ENCODE measurements at places on chromosomes 13 and 19.

GRCh38 chr19:8174706-8175105 lies 25.3 kb upstream of the FBN3 start:
- DNase-seq, result no peak

GRCh38 chr13:86051134-86052103 lies 252.2 kb upstream of the SLITRK6 start:
- no peak for DNase-seq

GRCh38 chr19:15544283-15544682 lies 36.0 kb downstream of the CYP4F22 start:
- no peak for DNase-seq

DNA sequence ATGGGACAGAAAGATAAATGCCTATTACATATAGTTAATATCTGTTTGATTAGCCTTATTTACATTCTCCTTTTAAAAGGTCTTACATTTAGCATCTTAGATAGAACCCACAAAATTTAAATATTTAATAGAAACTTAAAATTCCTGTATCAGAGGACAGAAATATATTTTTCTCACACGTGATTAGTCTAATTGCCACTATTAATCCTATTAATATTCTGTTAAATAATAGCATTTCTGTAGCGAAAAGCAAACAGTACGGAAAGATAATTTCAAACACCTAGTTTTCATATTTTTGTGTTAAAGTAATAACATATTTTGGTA lies 380 bp upstream of the ZNF30 start:
- DNase-seq, result no peak

- DNase-seq, result no peak
Measured at GRCh38 chr19:28960586-28960985, 252.4 kb downstream of the UQCRFS1 start.

GRCh38 chr13:112996671-112997091 lies 27.7 kb downstream of the MCF2L start:
- no peak for DNase-seq

DNA sequence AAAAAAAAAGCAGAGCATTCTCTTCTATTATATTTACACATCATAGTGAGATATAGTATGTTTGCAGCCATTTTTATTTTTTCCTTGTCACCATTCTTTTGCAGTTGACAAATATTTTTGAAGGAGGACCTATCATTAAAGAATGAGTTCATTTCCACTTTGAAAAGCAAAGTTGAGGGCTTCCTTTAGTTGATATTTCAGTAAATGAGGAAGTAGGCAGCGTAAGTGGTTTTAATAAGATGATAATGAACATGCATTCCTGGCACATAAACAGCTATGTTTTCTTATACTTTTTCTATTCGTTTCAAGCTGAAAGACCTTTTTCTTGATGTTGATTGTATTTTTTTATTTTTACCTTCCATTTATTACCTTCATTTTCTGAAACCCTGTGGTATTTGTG lies 66.2 kb downstream of the ZMYM2 start:
- no peak for DNase-seq

DNA sequence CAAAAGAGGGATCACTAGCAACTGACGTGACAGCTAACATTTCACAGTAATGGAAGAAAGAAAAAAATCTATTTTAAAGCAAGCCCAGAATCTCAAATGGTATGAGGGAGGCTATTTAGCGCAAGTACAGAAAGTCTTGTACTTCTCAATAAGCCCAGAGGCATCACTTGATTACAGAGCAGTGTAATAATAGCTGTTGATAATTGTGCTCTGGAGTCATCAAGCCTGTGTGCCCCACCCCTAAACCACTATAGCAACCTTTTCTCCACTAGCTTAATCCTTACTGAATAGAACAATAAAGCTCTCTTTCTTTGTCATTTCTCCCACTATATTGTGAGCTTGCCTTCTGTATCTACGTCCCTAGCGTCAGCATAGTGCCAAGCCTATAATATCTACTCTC lies 56.6 kb downstream of the FREM2 start:
- DNase-seq, result no peak

GRCh38 chr19:52995711-52996110 lies 18.0 kb upstream of the ERVV-1 start:
- no peak for DNase-seq

- DNase-seq, result no peak
Measured at GRCh38 chr19:57465680-57466381, 8.9 kb upstream of the VN1R1 start.

- DNase-seq, result no peak
Measured at GRCh38 chr13:99002172-99002710, 24.4 kb upstream of the DOCK9 start.

DNA sequence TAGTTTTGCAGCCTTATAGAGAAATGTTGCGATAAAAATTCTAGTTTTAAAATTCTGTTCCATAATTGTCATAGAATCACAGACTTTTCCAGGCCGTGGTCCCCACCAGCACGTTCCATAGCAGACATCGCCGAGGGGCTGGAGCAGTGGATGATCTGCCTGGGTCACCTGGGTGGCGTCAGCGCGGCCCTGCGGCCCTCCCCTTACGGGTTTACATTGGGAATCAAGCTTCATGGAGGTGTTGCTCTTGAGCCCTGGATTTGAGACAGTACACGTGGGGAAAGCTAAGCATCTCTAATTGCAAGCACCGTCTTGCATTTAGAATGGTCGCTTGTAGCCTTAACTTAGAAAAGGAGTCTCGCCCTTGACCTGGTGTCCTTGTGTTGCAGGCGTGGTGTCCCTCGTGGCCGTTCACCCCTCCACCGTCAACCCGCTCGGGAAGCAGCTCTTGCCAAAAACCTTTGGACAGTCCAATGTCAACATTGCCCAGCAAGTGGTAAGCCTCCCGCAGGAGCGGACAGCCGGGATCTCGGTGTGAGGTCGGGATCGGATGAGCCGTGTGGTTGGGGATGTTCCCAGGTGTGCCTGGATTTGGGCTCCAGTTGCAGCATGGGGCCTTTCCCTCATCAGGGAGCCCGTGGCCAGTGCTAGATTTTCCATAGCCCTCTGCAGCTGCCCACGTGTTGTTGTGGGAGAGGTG lies 35.1 kb downstream of the ATP4B start:
- no peak for DNase-seq

GRCh38 chr13:24032252-24032651 lies 128.3 kb upstream of the SPATA13 start:
- DNase-seq, result no peak

GRCh38 chr13:106143930-106144709 lies 391.3 kb downstream of the EFNB2 start:
- no peak for DNase-seq

- DNase-seq, result no peak
Measured at GRCh38 chr13:20546556-20546955, 20.4 kb upstream of the IFT88 start.

GRCh38 chr19:31264041-31264778 lies 85.0 kb downstream of the TSHZ3 start:
- no peak for DNase-seq

- no peak for DNase-seq
Measured at GRCh38 chr13:69948016-69948415, 159.6 kb upstream of the ATXN8OS start.

DNA sequence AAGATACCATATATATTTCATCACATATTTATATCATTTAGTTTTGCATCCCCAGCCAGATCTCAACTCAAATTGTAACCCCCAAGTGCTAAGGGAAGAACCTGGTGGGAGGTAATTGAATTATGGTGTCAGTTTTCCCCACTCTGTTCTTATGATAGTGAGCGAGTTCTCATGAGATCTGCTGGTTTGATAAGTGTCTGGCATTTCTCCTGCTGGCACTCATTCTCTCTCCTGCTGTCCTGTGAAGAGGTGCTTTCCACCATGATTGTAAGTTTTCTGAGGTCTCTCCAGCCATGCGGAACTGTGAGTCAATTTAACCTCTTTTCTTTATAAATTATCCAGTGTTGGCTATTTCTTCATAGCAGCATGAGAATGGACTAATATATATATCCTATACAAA lies 462.5 kb upstream of the SLITRK5 start:
- DNase-seq, result no peak

DNA sequence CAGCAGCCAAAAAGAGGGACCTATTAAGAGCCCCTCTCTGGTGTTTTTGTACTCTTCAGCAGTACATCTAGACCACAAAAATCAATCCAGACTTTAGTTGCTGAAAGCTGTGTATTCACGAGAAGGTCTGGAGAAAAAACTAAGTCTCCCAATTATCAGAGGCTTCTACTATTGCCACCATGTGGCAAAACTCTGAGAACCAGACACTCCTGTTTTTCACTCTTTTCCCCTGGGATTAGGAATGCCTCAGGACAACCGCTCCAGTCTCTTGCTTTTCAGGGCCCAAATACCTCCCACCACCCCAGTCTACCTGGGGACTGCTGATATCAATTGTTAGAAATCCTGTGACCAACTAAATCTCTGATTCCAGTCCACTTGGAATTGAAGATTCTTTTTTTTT lies 30.1 kb upstream of the OBI1 start:
- no peak for DNase-seq

DNA sequence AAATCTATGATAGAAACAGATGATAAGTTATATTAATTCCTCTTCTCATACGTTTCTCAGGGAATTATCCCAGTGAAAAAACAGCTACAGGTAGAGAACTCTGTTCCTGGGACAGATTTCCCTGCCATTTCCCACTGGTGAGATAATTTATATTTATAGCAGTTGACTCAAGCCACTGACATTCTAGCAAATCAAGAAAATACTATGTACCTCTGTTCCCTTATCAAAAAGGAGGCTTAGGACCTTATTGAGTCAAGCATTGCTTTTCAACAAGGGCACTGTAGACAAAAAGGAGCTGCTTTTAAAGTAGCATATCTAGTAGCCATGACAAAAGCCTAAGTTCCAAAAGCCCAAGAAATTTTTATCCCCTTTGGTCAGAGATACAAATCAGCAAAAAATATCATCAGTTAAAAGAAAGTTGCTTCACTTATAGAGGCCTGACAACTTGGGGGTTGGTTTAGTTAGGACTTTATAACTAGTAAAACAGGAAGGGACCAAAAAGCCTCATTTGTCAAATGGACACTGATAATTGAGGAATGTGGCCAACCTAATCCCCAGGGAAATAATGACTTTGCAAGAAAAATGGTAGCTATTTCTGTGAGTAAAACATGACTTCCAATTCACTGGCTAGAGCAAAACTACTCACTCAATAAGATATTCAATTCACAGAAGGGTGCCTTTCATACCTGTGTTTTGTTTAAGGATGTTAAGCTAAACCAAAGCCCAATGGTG lies 652.5 kb downstream of the SLITRK1 start:
- DNase-seq, result no peak

All from stimulated activated CD8-positive, alpha-beta memory T cell treated with anti-CD3 and anti-CD28 coated beads, Interleukin-4, amount 100 ng/mL, for 1 hour (primary cell).